LoVo (cell line): ENCODE measurements at places on chromosomes 6 and 20.

DNA sequence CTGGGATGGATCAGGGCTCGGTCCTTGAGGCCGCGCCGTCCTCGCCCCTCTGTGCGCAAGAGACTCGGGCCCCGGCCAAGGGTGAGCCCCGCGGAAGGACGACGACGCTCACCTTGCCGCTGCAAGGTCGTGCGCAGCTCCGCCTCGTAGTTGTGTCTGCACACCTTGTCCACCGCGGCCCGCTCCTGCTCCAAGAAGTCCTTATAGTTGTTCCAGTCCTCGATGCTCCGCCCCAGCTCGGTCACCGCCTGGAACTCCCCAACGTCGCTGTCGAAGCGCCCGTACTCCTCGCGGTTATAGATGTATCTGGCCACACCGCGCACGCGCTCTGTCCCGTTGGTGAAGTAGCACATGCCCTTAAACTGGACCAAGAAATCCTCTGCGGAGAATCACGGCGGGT, 1.8 kb downstream of the HLA-DQB2 start:
- no peak for DNase-seq

GRCh38 chr6:2274981-2275891, 29.8 kb upstream of the GMDS start:
- DNase-seq: no peak

GRCh38 chr6:70672549-70672948, 4.9 kb downstream of the SMAP1 start:
- DNase-seq: no peak

GRCh38 chr6:111766201-111766857, 106.9 kb downstream of the FYN start:
- DNase-seq: no peak

- no peak for DNase-seq
These were observed 17.6 kb upstream of the COL12A1 start for GRCh38 chr6:75223428-75223827.

DNA sequence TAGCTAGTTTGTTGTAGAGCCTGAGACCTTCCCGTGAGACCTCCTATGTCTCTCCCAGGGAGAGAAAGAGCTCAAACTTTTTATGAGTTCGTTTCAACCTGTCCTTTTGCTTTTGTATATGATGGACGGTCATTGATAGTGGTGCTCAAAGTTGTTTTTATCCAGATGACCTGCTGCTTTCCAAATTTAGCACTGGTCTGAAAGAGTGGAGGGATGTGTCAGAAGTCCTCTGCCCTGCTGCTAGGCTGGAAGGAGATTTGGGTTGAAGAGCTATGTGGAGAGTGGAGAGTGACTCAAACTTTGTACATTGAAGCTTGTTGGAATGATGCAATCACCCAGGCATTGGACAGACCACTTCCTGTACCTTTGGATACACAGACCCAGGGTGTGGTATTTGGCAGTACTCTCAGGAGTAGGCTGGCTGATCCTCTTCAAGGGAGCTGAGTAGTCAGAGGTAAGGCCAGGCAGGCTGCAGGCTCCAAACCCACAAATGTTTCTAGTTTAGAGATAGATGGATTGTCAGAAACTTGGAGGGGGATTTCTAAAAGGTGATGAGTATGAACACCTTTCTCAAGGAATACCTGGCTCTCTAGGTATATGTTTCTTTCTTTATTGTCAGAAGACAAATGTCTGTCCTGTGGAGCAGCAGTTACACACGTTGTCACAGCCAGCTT, 49.4 kb upstream of the RREB1 start:
- DNase-seq: peak; percentile 96

GRCh38 chr6:157266274-157267101, 56.8 kb downstream of the TMEM242 start:
- DNase-seq: no peak

DNA sequence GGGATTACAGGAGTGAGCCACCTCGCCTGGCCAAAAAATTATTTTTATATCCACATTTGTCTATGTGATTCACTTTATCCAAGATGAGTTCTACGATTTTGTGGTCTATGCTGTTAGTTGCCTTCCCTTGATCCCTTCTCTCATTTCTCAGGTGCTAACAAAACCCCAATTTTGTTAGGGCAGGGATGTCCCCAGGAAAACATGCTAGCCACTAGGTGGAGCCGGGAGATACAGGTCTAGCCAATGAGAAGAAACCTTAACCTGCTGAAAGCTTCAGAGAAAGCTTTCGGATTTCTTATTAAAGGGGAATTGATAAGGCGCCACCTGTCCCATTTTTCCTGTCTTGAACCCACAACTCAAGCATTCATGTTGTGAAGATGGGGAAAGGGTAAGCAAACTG, 167.4 kb upstream of the OLIG3 start:
- no peak for DNase-seq

DNA sequence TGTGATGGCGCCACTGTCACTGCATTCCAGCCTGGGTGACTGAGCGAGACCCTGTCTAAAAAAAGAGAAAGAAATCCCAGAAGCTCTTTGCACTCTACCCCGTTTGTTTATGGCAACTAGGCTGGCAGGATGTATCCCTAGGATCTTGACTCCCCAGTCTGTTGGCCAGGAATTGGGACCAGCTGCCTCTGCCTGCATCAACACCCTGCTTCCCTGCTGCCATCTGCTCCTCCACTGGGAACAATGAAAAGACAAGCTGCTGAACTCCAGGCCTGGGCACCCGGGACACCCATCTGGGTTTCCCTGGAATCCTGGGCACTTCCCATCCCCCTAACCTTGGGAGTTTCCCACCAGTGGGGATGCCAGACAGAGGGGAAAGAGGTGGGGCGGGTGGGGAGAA, 64.9 kb downstream of the CPNE5 start:
- no peak for DNase-seq

- peak; percentile 38 for DNase-seq
These were observed 9.8 kb upstream of the PNISR start for GRCh38 chr6:99434702-99435530.

DNA sequence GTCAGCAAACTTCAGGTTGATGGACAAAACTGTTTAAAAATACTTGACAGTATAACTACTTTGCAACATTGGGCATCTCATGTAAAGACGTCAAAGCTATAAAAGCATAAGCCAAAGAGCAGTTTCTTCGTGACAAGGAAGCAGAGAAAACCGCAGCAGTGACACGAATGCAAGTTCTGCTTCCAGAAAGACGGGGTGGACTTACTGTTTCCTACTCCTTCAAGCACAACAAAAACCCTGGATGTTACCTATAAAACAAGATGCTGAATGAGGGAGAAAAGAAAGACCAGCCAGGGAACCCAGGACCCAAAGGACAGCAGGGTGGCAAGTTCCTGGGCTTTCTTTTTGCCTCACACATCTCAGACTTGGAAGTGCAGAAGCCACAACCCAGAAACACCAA, 98.0 kb downstream of the DLL1 start:
- no peak for DNase-seq

GRCh38 chr6:4624726-4625125, 151.5 kb upstream of the CDYL start:
- DNase-seq: no peak

- no peak for DNase-seq
These were observed 137.4 kb upstream of the RNF24 start for GRCh38 chr20:4152696-4153235.

DNA sequence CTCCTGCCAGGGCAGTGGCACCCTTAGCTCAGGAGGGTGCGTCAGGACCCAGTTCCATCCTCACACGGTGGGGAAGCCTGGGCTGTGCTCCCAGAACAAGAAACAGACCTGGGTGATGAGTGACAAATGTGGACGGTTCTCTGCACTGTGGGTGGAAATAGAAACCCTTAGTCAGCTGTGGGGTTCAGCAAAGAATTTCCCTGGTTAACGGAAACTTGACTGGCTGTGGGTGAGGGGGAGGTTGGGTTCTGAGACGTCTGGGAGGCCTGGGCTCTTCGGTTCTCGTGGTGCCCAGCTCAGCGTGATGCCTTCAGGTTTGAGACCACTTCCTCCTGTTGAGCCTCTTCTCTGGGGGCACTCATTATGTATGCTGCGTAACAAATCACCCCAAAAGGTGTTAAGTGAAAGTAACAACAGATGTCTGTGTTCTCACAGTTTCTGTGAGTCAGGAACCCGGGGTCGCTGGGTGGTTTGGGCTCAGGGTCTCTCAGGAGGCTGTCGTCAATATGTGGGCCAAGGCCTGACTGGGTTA, 53.1 kb upstream of the FAM83D start:
- no peak for DNase-seq

GRCh38 chr6:163533443-163533842, 118.9 kb downstream of the QKI start:
- DNase-seq: no peak

- DNase-seq: no peak
These were observed 19.6 kb upstream of the SERPINB1 start for GRCh38 chr6:2861060-2861821.

DNA sequence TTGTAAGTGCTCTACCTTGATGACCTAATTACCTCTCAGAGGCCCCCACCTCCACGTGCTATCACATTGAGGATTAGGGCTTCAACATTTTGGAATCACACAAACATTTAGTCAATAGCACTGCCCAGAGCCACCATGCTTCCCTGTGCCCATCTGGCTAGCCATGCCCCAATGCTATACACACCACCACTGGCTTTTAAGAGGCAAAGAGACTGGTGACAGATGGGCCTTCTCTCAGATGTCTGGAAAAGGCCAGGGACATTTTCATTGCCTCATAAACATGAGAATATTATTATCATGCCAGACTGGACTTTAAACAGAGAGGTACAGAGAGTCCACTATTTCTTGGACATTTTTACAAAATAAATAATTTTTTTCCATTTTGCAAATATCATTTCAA, 29.8 kb downstream of the TRMT6 start:
- no peak for DNase-seq

DNA sequence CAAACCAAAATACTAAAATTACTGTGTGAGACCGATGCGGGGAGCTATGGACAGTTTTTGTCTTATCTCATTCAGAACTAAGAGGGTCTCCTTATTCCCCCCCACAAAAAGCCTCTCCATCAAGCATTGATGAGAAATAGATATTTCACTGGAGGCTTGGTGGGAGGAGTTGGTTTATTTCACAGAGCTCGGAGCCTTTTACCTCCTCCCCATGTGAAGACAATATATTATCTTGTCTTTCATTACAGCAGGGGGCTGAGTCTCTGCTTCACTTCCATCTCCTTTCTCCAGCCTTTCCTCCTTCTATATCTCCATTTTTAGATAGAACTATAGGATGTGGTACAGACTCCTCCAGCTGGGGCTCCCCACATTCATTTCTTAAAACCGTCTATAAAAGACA, 29.9 kb upstream of the MRAP2 start:
- DNase-seq: no peak

GRCh38 chr20:4997222-4997621, 4.1 kb downstream of the SLC23A2 start:
- no peak for DNase-seq

- no peak for DNase-seq
These were observed 19.0 kb downstream of the SENP6 start for GRCh38 chr6:75620381-75621304.

GRCh38 chr20:50575865-50576720, 65.9 kb downstream of the PTPN1 start:
- peak; percentile 16 for DNase-seq

DNA sequence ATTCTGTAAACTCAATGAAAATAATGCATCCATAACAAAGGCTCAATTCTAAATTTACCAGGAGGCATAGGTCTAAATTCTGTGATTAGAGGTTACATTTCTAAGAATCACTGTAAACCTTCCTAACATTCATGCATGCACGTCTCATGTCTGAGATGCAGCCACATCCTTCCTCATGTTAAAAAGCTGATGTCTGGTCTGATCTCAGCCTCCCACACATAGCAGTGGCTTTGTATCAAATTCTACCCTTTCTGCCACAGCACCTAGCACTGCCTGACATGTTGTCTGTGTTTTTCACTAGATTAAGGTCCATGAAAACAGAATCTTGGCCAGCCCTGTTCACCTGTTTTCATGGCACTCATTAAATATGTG, 171.1 kb downstream of the WDR27 start:
- no peak for DNase-seq

DNA sequence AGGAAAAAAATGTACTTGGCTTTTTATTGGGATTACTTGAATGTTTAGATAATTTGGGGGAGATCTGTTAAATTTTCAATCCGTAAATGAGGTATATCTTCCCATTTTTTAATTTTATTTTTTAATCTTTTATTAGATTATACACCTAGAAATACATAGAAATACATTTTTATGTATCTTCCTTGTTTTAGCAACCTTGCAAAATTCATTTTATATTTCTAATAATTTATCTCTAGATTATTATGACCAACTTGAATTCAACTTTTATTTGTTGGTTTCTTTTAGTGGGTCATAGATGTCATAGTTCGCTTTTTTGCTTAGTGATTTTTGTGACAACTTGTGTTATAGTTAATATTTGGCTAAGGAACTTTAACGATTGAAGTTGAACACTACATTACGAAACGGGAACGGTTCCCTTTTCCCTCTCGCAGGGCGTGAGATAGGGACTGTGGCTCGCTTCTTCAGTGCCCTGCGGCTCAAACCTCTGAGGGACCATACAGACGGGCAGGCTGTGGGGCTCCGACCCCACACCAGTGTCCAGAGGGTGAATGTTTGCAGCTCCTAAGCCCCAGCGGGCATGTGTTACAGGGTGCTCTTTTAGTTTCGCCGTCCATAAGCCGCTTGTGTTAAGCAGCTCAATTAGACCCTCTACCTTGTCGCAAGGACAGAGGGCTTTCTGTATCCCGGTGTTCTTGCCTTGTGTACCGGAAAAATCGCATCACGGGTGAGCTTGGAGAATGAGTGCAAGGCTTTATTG, 53.8 kb downstream of the PRND start:
- DNase-seq: no peak

DNA sequence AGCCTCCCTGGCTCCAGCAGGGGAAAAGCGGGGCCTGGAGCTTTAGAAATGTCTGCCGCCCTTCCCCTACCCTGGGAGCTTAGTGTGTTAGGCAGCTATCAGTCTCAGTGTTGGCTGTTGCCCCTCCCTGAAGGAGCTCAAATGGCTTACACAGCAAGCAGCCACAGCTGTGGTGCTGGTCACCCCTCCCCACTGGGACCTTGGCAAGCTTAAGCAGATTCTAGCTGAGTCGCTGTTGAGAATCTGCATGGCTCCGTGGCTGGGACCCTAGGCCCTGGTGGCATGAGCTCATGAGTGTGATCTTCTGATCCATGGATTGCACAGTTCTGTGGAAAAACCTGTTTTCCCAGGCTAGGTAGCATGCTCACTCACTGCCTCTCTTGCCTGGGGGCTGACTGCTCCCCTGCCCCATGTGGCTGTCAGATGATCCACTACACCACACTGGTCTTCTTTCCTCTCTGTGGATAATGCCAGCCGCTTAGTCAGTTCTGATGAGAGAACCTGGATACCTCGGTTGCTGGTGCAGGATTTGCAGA, 714.0 kb downstream of the MAFB start:
- DNase-seq: no peak

DNA sequence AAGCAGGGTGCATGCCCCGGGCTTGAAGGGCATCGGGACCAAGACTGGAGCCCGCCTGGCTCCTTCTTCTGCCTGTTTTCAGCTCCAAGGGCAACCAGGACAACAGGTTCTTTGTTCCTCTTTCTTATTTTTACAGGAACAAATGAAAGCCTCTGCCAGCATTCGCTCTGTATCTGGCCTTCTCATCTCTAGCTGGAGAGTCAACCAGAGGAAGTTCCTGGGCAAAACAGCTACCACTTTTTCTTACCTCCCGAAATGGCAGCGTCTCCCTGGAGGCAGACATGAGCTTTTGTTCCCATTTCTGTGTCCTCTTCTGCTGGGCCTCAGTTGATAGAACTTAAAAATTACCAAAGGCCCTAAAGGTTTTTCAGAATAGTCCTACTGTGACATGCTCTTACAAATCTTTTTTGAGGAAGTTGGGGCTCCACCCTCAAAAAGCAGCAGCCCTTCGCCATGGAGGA, 74.1 kb upstream of the NAA20 start:
- no peak for DNase-seq

- no peak for DNase-seq
These were observed 33.7 kb upstream of the IRF4 start for GRCh38 chr6:357791-358341.
